ENCODE measurements at places on chromosomes 3 and 15.

DNA sequence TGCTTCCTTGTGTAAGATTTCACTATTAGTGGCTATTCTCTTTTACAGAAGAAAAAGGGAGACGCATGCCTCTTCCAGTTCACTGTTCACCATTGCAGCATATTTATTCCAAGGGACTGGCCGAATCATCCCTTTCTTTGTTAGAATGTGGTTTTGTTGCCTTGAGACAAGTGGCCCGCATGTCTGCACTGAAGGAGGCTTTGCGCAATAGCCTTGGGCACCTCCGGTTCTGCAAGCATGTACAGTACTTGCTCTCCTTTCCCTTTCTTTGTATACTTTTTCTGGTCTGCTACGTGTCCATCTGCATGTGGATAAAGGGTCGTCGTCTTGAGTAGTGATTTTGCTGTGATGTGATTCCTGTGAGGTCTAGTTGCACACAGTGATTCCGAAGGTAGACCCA is 43.0 kb downstream of the FLNB start:
- no peak for DNase-seq

DNA sequence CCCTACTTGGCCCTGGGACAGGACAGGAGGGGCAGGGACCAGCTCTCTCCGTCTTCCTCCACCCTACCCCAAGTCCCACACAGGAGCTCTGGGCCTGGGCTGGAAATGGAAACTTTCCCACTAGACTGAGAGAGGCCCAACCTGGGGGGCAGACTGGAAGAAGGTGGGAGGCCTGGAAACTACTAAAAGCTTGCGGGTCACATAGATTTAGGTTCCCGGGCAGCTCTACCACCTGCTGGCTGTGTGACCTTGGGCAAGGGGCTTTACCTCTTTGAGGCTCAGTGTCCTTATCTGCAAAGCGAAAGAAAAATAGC is 49.9 kb upstream of the CCDC174 start:
- no peak for DNase-seq

DNA sequence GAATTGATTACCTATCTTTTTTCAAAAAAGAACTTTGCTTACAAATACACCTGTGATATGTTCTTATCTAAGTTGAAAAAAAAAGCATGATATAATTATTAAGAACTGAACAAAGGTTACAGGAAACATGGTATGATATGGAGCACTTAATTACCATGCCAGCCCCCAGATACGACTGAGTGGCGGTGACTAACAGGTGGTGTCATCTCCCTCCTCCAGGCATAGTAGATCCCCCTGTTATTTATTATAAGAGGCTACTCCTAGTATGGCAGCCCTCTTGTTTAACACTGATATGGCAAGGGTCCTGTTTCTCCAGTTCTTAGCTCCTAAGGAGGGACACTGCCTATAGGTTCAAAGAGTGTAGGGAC is 31.0 kb upstream of the TM4SF4 start:
- DNase-seq = no peak

DNA sequence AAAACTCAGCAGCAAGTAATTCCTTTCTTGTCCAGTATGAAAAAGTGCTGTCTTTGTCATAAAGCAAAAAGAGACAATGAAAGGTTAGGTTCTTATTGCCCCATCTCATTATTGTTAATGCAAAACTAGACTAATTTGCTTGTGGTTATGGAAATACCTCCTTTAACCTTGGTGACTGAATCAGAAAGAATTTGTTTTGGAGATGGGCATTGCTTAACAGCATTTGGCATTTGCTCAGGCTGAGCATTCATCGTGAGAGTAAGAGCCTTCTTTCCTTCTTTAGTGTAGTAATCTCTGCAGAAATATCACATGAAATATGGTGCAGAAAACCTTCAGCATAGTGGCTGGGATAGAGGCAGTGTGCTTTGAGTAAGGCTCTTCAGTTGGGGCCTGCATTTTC is 103.1 kb downstream of the CNTN6 start:
- DNase-seq = no peak

DNA sequence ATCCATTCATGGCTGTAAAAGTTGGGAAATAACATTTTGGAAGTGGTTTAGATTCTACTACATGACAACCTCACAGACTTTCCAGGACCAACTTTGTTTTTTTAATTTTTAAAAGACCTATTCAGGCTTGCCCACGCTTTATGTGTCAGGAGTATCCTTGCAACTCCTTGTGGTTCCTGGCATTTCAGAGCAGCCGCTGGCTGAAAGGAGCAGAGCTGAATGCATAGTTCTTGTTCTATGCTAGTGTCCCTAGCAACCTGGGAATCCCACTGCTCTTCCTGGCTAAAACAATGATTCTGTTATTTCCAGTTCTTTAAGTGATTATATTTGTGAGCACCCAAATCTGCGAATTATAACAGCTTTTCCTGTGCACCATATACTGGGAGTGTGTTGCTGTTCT is 34.9 kb downstream of the CP start:
- no peak for DNase-seq

DNA sequence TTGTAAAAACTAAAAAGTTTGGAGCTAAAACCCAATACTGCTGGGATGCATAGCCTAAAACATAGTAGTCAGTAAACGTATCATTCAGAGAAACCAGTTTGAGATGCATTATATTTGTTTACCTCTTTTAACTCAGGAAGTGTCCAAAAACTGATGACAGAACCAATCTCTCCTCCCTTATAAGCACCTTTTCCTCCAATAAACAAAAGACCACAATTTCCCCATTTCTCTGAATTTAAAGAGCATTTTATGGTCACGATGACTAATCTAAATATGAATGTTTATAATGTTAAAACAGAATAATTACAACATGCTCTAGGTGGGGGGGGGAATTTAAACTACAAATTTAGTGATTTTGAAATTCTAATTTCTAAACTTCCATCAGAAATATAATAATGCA is 58.5 kb downstream of the CEP63 start:
- DNase-seq = no peak

DNA sequence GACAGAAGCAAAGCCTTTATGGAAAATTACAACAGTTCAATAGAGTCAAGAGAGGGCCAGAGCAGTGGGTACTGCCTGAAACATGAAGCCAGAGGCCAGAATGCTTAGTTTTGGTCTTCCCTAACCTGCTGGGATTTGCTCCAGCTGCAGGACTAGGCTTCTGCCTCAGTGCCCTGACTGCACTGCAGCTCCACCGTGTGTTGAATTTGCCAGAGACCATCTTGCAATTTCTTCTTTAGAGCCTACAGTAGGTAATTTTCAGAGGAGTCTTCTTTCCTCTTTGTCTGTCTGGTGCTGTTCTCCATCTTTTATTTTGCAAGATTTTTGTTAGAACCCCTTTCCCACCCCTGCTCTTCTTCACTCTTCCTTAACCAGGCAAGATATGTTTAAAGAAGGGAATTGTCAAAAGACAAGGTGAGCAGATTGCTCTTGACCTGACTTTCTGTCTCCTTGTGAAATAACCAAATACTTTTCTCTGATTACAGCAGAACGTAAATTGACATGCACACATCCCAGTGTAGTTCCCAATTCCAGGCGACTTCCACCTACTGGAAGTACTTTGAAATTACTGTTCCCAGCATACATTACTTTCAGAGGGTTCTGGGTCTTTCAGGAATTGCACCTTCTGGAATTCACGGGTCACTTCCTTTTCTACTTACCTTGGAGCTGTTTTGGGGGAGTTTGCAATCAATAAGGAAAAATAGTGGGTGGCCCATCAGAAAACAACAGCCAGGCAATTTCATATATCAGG is 161.2 kb downstream of the MINAR1 start:
- DNase-seq = peak; percentile 11

- DNase-seq = no peak
These were observed 8.7 kb upstream of the CAMK1 start for GRCh38 chr3:9778143-9779074.

- no peak for DNase-seq
These were observed 46.3 kb downstream of the SENP7 start for GRCh38 chr3:101466465-101467309.

DNA sequence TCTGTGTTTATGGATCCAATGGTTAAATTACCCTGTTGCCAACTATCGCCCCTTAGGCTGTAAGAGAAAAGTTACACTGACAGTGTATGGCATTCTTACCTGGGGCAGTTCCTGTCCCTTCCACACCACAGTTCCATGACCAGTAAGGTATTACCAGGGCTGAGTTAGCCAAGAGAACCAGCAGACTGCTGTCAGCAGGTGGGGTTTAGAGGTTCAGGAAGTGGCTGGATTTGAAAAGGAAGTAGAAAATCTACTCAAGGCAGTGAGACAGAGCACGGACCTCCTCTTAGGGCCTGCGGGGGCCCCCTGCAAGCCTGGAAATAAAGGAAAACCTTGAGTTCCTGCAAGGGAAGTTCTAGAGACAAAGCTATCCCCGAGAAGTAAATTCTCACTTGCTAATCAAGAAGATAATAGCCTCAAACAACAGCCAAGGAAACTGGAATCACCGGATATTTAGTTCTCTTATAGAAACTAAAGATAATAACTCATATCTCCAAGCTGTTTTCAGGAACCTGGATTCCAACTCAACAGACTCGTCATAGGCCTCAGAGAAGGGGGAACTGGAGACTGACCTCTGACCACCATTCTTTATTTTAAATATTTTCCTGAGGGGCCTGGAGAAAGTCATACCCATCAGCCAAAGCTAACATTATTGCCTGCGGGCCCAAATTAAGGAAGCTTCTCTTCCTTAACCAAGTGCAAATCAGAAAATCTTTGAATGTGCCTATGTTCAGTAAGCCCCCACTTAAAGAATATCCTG is 161.7 kb downstream of the ANXA2 start:
- DNase-seq = no peak

DNA sequence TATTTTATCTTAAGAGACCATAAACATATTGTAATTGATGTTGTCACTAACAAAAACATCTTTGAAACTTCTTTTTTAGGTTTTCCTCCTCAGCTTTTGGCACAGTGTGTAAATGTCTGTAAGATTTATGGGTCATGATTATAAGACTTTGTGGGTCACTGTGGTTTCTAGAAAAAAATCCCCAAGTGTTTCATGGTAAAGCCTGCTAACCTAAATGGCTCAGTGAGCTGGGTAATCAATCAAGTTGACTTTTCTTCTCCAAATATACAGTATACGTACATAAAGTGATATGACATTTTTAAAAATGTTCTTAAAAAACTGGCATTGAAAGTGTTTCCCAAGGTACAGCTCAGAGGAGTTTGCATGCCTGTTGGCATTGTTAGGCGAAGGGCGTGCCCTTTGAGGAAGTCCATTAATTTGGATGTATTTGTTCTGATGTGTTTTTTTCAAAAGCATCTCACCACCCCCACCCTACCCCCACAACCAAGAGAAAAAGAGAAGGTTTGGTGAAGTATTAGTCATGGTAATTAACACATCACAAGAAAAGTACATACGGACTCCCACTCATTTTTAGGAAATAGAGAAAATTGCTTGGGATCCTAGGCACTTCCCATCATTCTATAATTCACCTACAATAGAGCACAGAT is 385.4 kb upstream of the LRRC3B start:
- DNase-seq = no peak

DNA sequence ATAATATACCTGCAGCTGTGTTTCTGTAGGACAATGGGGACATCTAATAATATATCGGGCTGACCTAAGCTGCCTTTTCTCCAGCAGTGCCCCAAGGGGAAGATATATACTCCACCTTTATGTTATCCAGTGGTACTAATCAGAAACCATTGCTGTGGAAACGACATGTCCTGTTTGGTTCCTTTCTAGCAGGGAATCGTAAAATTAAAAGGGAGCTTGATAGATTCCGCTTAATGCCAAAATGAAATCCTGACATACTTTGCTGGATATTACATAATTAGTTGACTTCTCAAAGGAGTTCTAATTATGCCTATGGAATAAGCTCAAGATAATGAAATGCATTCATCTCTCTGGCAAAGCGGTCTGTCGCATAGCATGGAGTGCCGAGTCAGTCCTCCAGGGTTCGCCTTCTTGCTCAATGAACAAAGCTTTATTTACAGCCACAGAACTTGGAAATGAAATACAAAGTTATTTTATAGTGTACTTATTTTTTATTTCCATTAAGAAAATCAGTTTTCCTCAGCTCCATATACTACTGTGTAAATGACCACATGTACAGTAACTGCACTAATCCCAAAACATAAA is 262.8 kb downstream of the LRTM1 start:
- no peak for DNase-seq

GRCh38 chr3:70726961-70727360 is 414.5 kb upstream of the MDFIC2 start:
- no peak for DNase-seq

DNA sequence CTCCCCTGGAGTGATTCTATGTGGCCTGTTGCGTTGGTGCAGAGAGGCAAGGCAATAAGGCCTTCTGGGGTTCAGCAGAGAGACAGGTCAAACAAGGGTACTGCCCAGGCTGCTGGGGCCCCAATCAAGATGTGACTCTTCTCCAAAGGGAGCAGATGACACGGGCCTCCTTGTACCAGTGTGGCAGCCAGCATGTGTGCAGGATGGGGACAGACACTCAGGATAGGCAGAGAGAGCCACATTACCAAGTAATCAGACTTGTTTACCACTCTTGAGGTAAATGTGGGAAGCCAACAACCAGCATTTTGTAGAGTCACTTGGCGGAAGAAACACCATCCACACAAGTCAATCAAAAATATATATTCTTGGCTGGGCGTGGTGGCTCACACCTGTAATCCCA is 95.3 kb upstream of the DLG1 start:
- no peak for DNase-seq

- DNase-seq = peak; percentile 40
These were observed 60.5 kb downstream of the TLE3 start for GRCh38 chr15:70037292-70037640.

GRCh38 chr3:191518861-191519260 is 57.9 kb downstream of the PYDC2 start:
- no peak for DNase-seq

- peak; percentile 27 for DNase-seq
These were observed 25.5 kb downstream of the SETD5 start for GRCh38 chr3:9422712-9423424.

DNA sequence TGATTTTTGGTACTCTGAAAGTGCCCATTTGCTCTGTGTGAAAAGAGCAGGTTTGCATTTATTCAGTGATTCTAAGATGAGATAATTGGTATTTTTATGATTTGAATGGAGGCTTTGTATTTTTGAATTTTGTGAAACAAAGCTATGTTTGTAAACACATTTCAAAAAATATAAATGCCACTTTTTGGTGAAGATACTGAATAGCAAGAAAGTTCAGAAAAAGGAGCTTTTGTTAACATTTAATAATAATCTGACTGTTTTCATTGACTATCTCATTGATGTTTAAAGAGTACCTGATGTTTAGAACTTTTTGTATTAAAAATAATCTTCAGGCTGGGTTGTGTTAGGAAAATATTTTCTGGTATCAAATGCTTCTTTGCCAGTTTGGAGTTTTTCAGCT is 23.7 kb downstream of the TCF12 start:
- DNase-seq = no peak

GRCh38 chr15:63260791-63261190 is 16.6 kb upstream of the APH1B start:
- DNase-seq = no peak

DNA sequence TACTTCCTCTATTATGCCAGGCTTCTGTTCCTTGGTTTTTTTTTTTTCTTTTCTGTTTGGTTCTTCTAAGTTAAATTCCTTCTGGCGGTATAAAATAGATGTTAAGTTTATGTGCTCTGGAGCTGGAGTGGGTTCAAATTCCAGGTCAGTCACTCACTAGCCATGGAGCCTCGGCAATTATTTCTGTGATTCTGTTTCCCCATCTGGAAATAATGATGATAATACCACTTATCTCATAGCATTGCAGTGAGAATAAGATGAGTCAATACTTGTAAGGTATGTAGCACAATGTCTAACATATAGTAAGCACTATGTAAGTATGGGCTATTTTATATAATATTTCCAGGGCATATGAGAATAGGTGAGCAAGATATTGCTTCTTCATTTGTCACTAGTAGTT is 33.2 kb upstream of the ZDHHC23 start:
- no peak for DNase-seq

GRCh38 chr3:56819016-56819809 is 17.5 kb upstream of the ARHGEF3 start:
- DNase-seq = no peak

All from NAMALWA (cell line).